ENCODE measurements at places on chromosomes 2 and 18.

- DNase-seq, result no peak
Observed at GRCh38 chr2:102063487-102063911, 71.7 kb downstream of the IL1R2 start.

DNA sequence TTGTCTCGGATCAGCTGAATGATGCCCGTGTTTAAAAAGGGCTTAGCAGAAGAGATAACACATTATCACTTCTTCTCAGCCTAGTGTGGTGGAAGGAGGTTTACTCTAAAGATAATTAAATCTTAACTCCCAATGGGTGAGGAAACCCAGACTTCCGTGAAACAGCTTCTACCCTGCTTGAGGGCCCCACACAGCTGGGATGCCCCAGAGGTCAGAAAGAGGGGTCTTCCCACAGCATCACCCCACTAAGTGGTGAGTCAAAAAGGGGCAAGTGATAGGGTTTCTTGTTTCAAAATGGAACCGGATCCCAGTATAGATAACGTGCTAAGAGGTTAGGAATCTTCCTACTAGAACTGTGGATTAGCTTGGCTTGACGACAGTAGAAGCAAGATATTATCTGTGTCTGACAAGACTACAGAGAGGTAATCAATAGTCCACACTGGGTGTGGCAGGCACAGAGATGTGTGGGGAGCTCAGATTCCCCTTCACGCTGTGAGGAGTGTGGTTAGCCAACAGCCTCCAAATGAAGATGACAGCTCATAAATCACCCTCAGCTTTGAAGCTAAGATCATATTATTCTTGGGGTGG, 129.6 kb upstream of the COPS8 start:
- no peak for DNase-seq

GRCh38 chr2:11056614-11057013, 98.7 kb upstream of the SLC66A3 start:
- peak; percentile 48 for DNase-seq

- no peak for DNase-seq
Observed at GRCh38 chr2:145813481-145813880, 1293.6 kb upstream of the ZEB2 start.

- DNase-seq, result no peak
Observed at GRCh38 chr18:74397572-74397971, 59.5 kb downstream of the DIPK1C start.

DNA sequence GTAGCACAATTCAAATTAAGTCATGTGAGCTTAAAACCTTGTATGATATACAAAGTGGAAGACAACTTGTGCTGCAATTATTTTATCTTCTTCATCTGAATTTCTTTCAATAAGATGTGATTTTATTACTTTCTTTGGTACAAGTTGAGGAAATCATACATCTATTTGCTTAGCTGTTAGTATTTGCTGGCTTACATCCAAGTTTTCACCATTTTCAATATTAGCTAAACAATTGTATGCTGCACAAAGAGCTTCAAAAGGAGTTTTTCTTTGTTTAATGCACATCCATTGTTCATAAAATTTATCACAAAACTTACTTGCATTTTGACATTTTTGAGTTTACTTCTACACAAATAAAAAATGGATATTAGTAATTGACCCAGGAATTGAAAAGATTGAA, 40.9 kb downstream of the SCN9A start:
- peak; percentile 23 for DNase-seq

- DNase-seq, result no peak
Observed at GRCh38 chr2:218290316-218291261, 1.7 kb downstream of the TMBIM1 start.

GRCh38 chr2:230178546-230179485, 41.0 kb downstream of the SP110 start:
- no peak for DNase-seq

- DNase-seq, result no peak
Observed at GRCh38 chr2:216796115-216796840, 63.6 kb downstream of the TNP1 start.

DNA sequence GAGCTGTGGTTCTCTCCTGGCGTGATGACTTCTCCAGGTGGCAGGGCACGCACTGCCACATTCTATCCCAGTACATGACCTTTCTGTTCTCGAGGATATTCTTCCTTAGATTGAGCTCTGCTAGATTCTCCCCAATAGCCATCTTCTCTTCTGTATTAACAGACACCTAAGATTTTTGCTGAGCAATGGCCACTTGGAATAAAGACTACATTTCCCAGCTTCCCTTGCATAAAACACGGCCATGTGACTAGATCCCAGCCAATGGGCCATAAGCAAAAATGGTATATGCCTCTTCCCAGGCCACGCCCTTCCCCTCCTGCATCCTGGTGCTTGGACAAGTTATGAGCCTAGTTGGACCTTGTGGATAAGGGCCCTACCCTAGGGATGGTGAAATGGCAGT, 82.1 kb downstream of the EIF2AK3 start:
- no peak for DNase-seq

- no peak for DNase-seq
Observed at GRCh38 chr18:31954349-31954748, 11.4 kb upstream of the TRAPPC8 start.

GRCh38 chr2:102514061-102514785, 41.2 kb downstream of the SLC9A4 start:
- DNase-seq, result no peak

- no peak for DNase-seq
Observed at GRCh38 chr18:37590346-37590745, 24.7 kb upstream of the CELF4 start.

GRCh38 chr2:235195921-235196320, 244.1 kb downstream of the SH3BP4 start:
- no peak for DNase-seq

Data from NCI-H510A treated with DMSO at 0.1 percent for 48 hours (cell line).